ENCODE measurements at places on chromosomes 5 and 9. TPM values are rescaled to one million over a fixed set of nuclear protein-coding genes. Genes with fewer than 3 reads are reported as not detected.
A peak's percentile ranks its signal among the peaks of the same experiment; 100 is the strongest.

DNA sequence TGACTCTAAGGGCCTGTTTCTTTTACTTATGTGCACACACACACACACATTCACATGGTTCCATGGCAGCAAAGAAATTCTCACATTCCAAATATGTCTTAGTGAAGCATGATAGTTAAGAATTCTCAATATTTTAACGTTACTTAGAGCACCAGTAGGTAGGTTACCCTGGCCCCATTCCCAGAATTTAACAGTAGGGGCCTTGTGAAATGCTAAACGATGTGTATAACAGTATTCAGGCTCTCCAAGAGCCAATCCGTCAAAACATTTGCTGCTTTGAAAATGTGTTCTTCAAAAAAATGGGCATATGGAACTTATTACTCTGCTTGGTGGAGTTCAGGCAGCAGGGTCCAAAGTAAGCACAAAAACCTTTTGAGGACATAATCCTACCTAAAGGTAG is 93.7 kb upstream of the DAB2 start:
- H3K27me3 ChIP-seq, result no peaks in the 10 kb centered on the region
- H3K4me3 ChIP-seq, result no peak overlapping the region
- H3K4me1 ChIP-seq, result peaks cover 6% of the 10 kb centered on the region
- no peak overlapping the region for H3K27ac ChIP-seq
- no peak for DNase-seq

- no peaks in the 10 kb centered on the region for H3K27me3 ChIP-seq
- H3K4me1 ChIP-seq, result no peaks in the 10 kb centered on the region
- H3K36me3 ChIP-seq, result no peaks in the 10 kb centered on the region
- H3K4me3 ChIP-seq, result no peak within 1 kb of the TSS
These were observed at the start of gene GRIA1 for GRCh38 chr5:153490118-153491037. Gene GRIA1 (plus strand): TSS chr5:153490670.

DNA sequence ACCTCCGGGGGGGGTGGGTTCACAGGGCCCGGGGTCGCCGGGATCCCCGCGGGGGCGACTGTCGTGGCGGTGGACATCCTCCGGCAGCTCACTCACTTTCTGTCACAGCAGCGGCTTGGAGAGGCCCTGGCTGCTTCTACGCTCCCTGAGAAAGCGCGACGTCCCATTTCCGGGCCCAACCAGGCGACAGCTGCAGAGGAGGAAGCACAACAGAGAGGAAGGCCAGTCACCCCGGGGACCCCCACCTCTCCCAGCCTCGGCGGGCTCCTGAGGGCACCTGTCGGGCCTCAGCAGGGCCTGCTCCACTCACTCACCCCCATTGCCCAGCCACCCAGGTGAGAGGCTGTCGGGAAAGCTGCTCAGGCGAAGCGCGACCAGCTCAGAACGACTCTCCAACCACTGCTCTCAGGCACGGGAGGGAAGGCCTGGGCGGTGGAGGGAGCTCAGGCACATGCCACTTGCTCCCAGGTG is 14.4 kb downstream of the BRD3 start:
- H3K4me1 ChIP-seq, result peaks cover 31% of the 10 kb centered on the region
- no peak for DNase-seq
- H3K4me3 ChIP-seq, result no peak overlapping the region
- H3K27ac ChIP-seq, result no peak overlapping the region
- H3K27me3 ChIP-seq, result no peaks in the 10 kb centered on the region

DNA sequence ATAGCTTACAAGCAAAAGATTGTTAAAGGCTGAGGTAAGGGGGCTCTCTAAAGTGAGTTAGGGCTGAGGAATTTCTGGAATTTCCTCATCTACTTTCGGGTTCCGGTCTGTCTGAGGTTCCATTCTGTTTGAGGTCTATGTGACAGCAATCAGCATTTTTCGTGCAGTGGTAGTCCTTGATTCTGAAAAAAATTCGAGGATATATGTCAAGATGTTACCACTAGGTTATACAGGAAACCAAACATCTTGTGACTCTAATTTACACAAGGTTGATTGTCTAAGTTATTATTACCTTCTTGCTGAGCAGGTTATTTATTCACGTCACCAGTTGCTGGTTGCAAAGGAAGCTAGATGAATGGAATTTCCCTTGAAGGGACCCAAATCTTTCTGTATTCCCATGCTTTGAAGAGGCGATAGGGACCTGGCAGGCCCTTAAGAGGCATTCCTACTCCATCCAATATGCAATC is 35.2 kb downstream of the RLN2 start:
- no peak overlapping the region for H3K4me3 ChIP-seq
- H3K36me3 ChIP-seq, result no peaks in the 10 kb centered on the region
- H3K27me3 ChIP-seq, result no peaks in the 10 kb centered on the region
- no peak overlapping the region for H3K27ac ChIP-seq
- peak; percentile 38 for DNase-seq

Gene SCGB3A2
- total RNA-seq, result not detected

Gene MUSK
- not detected for total RNA-seq

- DNase-seq, result no peak
- H3K36me3 ChIP-seq, result no peaks in the 10 kb centered on the region
These were observed 80.1 kb downstream of the F2RL2 start for GRCh38 chr5:76542887-76543690.

DNA sequence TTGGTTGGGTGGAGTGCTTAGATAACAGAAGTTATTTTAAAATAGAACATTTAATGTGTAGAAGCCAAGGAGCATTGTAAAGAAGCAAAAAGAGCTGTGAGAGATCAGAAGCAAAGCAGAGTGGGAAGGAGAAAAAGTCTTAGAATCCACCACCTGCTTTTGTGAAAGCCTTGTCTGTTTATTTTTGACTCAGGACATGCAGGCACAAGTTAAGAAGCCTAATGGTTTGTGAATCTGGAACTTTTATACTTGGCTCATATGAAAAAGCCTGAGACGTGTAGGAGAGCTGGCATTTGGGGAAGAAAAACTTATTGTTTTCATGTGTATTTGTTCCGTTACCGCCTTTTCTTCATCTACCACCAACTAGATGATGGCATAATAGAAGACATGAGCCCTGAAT is 38.5 kb upstream of the ITGA2 start:
- 0 out of 3 replicates have a peak, but pooled peaks cover 3% of the 10 kb centered on the region for H3K36me3 ChIP-seq
- no peak overlapping the region for H3K27ac ChIP-seq
- peaks cover 24% of the 10 kb centered on the region for H3K4me1 ChIP-seq
- no peak overlapping the region for H3K4me3 ChIP-seq
- no peaks in the 10 kb centered on the region for H3K27me3 ChIP-seq

DNA sequence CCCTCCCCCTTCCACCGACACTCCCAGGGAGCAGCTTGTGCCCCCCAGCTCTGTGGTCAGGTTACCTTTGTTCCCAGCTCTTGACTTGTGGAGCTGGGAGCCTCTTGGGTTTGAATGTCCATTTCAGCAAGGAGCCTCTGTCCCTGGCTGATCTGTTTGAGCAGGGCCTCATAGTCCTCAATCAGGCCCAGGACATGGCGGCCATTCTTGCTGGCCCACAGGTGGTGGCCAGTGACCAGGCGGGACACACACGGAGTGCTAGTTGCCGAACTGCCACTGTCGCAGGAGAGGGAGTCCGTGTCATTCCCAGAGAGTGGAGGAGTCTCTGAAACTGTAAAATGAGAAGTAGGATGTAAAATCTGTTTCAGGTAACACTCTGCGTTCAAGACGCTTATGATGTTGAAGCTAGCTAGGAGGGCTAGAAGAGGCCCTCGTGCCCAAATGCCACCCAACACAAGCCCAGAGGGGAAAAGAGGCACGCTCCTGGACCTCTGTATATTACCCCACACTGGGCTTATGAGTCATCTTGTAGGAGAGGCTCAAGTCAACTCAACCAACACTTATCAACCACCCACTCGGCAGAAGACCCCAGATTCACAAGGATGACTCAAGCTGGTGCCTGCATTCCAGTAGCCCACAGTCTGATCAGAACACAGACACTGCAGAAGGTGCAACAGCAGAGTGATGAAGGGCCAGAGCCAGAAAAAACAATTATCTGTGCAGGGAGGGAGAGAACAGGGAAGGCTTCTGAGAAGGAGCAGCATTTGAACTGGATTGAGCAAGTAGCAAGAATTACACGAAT is 177.0 kb downstream of the CDK5RAP2 start:
- peaks cover 93% of the 10 kb centered on the region for H3K36me3 ChIP-seq
- H3K27ac ChIP-seq, result peak overlapping the region; percentile 47
- no peaks in the 10 kb centered on the region for H3K27me3 ChIP-seq
- peaks cover 19% of the 10 kb centered on the region for H3K4me1 ChIP-seq

Gene MAP1B
- 6.2 TPM for total RNA-seq
